ENCODE measurements at places on chromosomes 2 and 18.

DNA sequence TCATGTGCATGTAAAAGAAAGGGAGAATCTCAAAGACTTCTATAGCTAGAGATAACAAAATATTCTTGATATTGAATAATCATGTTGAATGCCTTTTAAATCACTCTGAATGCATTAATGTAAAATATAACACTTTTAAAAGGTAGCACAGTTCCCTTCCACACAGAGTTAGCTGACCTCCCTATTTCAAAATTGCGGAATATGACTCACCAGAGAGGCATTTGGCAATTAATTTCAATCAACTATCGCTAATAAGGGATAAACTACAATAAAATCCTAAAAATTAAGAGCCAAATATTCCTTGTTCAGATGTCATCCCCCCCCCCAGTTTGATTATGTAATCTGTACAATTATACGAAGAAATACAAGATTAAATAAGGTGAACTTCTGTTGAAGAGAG lies 29.3 kb downstream of the ZC3H15 start:
- DNase-seq: no peak

GRCh38 chr2:229408962-229409361 lies 137.9 kb upstream of the PID1 start:
- DNase-seq: no peak

DNA sequence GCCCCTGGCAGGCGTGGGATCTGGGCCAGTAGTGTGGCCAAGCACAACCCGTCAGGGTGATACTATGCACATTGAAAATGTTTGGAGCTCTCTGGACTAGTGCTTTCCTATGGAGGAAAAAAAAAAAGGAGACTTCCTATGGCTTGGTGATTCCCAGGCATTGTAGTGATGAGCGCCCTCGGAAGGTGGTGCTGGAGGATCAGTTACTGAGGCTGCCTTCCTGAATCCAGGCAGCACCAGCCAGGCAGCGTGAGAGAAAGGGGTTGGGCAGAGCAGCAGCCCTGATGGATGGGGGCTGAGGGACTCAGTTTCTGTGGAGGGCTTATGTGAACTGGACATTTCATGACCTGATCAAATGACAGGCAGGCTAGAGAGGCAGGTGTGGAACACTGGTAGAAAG lies 70.9 kb downstream of the CHRNA1 start:
- no peak for DNase-seq

DNA sequence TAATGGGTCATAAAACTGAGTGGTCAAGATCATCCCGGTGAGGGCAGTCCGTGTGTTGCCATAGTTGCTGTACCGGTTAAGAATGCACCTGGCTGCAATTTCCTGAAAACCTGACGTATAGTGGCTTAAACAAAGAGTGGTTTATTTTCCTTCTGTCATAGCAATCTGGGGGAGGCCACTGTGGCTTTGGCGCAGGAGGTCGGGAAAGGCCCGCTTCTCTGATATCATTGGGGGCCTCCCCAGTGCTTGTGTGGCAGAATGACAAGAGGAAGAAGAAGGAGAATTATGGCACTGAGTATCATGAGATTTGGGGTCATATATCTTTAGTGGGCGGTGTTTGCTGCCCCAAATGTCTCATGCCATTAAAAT lies 4.4 kb downstream of the C2orf92 start:
- DNase-seq: peak; percentile 32

DNA sequence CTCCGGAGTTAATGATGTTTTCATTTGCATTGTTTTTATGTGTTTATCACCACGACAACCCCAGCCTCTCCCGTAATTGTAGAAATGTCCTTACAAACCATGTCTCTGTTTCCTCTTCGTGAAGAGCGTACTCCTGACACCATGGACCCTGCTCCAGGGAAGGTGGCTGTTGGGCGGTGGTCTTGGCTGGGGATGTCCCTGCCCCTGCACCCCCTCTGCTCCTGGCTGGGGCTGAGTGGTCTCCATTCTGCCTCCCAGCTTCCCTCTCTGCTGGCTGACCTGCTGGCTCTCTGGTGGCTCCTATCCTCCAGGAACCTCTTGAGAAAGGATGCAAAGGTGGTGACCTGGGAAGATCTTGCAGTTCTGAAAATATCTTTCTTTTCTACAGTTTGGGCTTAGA lies 81.1 kb downstream of the ASB1 start:
- DNase-seq: no peak

GRCh38 chr2:196337208-196337953 lies 166.0 kb upstream of the STK17B start:
- DNase-seq: peak; percentile 53

DNA sequence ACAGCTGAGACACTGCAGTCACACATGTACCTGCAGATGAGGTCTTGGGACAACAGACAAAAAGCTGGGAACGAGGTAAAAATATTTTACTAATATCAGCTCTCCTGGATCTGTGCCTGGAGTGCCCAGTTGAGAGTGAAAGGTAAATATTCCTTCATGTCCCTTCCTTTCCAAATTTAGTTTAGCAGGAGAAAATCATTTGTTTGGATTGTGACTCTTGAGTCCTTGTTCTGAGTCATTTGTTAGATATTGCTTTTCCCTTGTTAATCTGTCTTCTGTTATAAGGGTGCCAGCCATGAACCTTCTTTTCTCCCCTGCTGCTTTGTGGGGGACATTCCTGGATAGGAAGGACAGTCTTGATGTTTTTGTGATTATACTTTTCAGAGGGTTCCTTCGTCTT lies 329.2 kb downstream of the DSC3 start:
- no peak for DNase-seq

DNA sequence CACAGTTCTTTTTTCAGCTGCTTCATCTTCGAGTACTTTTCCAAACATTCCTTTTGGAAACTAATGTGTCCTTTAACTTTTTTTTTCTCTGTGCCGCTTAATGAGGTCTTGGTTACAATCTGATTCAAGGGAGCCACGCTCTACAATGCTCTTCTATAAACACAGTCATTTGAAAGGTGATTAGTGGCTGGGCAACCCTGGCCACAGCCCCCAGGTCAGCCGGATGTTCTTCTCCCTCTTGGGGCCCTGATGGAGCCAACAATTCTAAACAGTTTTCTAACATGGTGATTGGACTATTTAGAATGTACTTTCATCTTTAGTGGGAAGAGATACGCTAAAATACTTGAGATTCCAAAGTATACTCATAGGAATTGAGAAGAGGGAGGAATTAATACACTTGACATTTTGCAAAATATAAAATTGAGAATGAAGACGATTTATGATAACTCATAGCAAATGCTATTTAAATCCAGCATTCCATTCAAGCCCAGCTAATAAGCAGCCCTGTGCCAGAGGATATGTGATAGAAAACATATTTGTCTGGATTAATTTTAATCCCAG lies 83.7 kb upstream of the MBOAT2 start:
- no peak for DNase-seq

- no peak for DNase-seq
Observed at GRCh38 chr2:203693242-203693879, 13.1 kb upstream of the CD28 start.

- no peak for DNase-seq
Observed at GRCh38 chr2:239297142-239298004, 103.4 kb downstream of the HDAC4 start.

DNA sequence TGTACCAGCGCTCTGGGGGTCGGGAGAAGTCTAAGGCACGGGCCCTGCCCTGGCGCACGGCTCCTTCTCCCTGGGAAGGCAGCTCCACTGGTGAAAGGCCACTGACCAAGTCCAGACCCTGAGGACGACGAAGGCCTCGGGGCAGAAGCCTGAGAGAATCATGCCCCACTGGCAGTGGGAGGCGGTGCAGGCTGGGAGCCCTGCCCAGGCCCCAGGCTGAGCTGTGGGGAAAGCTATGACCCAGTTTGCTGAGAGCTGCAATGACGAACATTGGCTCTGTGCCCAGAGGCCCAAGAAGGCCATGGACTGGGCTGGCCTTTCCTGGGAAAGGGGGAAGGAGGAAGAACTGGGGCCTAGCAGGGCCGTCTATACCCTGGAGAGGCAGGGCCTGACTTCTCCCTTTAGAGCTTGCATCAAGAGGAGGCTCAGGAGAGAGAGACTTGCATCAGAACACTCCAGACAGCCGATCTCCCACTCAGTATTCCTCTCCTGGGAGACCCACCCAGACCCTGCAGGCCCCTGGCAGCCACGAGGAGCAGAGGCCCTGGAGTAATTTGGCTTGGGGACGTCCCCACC lies 32.9 kb downstream of the HS1BP3 start:
- no peak for DNase-seq

- no peak for DNase-seq
Observed at GRCh38 chr2:174716785-174717184, 47.5 kb downstream of the CHRNA1 start.

- DNase-seq: no peak
Observed at GRCh38 chr2:119259296-119259860, 35.7 kb downstream of the STEAP3 start.

GRCh38 chr2:190837952-190838361 lies 42.7 kb upstream of the GLS start:
- no peak for DNase-seq

DNA sequence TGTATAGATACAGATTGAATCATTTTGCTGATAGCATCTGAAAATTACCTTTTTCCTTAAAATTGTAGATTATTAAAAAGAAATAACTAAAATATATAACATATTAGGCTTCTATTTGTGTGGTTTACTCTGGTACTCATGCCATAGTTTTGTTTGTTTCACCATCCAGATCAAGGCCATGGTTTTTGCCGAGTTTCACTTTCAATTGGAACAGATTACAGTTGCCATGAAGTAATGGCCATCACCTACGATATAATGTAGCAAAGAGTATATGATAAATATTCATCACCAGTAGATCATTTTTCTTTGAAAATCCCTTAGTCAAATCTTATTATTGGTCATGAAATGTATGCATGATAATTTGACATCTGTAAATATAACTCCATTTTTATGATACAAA lies 11.9 kb upstream of the DNAH7 start:
- no peak for DNase-seq

DNA sequence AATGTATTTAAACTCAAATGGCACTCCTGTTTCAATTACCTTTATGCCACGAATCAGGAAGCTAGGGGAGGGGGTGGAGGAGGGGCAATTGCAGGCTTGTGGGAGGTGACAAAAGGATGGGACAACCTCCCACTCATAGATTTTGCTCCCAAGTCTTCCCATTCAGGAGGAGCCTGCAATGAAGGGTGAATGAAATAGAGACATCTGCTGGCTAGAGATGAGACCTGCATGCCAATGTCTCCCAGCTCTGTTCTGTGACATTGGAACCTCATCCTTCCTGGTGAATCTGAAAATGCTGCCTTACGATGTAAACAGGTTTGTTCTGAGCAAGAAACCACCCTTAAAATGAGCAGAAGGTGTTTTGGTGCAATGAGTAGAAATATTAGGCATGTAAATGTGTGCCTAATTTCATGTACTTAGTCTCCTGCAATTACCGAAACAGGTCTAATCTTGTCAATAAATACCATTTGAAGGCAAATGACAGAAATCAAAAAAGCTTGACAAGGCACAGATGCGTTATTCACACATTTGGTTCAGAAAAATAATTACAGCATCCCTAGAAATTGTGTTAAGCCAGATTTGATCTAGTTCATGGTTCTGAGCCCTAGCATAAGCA lies 2.7 kb upstream of the PID1 start:
- peak; percentile 61 for DNase-seq

GRCh38 chr2:7707723-7708122 lies 790.5 kb downstream of the RNF144A start:
- DNase-seq: no peak

GRCh38 chr2:216033403-216033802 lies 20.1 kb upstream of the MREG start:
- no peak for DNase-seq

GRCh38 chr2:136108463-136108862 lies 9.5 kb downstream of the CXCR4 start:
- no peak for DNase-seq

- no peak for DNase-seq
Observed at GRCh38 chr18:52070291-52070756, 269.7 kb upstream of the DCC start.

- DNase-seq: no peak
Observed at GRCh38 chr2:170681311-170681710, 33.8 kb upstream of the SP5 start.

DNA sequence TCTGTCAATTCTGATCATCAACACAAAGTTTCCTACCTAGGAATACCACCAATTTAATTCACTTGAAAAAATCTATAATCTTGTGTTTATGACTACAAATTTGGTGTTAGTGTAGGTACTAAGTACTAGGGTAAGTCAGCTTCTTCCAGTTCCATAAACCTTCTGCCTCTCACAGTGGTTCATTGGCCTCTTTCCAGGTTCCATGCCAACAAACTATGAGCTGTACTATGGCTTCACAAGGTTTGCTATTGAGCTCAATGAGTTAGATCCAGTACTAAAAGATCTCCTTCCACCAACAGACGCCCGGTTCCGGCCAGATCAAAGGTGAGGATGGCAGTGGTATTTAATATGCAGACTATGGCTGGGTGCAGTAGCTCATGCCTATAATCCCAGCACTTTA lies 58.8 kb downstream of the PRKRA start:
- DNase-seq: no peak

- DNase-seq: no peak
Observed at GRCh38 chr2:10790228-10790973, 22.2 kb downstream of the PDIA6 start.

GRCh38 chr18:48325115-48325665 lies 84.0 kb downstream of the ZBTB7C start:
- no peak for DNase-seq

- DNase-seq: no peak
Observed at GRCh38 chr2:20071397-20072383, 20.3 kb upstream of the LAPTM4A start.

DNA sequence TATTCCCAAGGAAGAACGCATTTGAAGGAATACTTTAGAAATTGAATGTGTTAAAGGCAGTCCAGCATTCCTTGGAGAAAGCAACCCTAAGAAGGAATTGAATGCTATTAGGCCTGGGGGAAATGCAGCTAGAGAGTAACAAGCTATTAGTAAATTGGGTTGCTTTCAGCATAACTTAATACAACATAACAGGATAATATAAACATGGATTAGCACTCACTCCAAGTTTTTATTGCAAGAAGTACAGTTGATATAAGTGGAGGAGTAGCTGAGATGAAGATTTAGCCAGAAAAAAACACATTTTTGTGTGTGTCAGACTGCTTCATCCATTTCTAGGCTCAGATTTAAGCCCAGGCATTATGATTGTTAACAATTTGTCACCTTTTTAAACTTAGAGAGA lies 314.6 kb downstream of the MEIS1 start:
- DNase-seq: no peak

DNA sequence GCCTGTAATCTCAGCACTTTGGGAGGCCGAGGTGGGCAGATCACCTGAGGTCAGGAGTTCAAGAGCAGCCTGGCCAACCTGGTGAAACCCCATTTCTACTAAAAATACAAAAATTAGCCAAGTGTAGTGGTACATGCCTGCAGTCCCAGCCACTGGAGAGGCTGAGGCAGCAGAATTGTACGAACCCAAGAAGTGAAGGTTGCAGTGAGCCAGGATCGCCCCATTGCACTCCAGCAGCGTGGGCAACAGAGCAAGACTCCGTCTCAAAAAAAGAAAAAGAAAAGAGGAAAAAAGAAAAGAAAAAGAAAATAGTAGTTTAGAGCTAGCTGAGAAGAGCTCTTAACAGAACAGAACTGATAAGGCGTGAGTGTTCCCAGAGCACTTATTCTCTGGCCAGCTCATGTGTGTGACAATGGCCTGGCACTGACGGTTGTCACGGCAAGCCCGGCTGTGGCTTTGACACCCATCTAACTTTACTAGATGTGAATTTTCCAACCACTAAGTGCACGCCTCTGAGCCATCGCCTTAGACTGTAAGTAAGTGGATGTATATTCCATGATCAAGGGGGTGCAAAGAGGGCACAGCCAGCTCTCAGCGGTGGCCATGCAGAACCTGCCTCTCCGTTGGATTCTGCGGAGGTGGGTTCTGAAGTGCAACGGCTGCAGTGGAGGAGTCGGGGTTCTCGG lies 80.0 kb downstream of the ZNF516 start:
- no peak for DNase-seq

- no peak for DNase-seq
Observed at GRCh38 chr2:210180477-210180876, 9.3 kb upstream of the KANSL1L start.

Data from KBM-7 (cell line).